M059J (cell line): ENCODE measurements at places on chromosomes 5 and 9.

DNA sequence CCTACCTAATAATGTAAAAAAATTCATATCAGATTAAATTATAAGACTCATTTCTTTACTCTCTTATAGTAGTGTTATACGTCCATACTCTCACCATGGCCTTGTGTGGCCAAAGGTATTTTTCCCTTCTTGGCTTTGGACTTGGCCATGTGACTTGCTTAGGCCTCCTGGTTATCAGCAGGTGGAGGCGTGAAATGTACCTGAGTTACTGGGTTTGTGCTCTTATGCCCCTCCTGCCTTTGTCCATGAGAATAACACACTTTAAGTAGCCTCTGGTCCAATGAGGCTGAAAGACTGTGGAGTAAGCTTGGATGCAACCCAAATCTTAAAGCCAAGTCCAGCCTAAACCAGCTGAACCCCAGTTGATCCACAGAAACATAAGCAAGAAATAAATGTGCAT lies 68.7 kb downstream of the RETREG1 start:
- no peak for DNase-seq

GRCh38 chr5:148455185-148455584 lies 71.4 kb downstream of the FBXO38 start:
- no peak for DNase-seq

DNA sequence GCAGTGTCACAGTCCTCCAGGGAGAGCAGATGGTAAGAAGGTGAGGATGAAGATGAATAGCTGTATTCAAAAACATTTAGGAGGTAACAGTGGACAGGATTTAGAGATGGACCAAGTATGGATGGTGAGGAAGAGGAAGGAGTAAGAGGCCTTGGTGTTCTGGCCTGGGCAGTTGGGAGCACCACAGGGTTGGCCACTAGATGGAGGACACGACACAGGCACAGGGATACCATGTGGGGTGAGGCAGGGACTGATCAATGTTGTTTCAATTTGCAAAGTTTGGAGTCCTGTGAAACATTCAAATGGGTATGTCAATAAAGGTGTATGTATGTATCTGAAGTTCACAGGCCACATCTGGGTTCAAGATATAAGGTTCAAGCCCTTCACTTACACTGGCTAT lies 141.1 kb upstream of the RASEF start:
- DNase-seq, result no peak

- DNase-seq, result no peak
Measured at GRCh38 chr9:137731216-137731946, 112.6 kb downstream of the EHMT1 start.

- peak; percentile 83 for DNase-seq
Measured at GRCh38 chr9:115850548-115851304, 302.9 kb upstream of the PAPPA start.

- peak; percentile 46 for DNase-seq
Measured at GRCh38 chr5:176543428-176544182, 5.5 kb upstream of the CDHR2 start.

DNA sequence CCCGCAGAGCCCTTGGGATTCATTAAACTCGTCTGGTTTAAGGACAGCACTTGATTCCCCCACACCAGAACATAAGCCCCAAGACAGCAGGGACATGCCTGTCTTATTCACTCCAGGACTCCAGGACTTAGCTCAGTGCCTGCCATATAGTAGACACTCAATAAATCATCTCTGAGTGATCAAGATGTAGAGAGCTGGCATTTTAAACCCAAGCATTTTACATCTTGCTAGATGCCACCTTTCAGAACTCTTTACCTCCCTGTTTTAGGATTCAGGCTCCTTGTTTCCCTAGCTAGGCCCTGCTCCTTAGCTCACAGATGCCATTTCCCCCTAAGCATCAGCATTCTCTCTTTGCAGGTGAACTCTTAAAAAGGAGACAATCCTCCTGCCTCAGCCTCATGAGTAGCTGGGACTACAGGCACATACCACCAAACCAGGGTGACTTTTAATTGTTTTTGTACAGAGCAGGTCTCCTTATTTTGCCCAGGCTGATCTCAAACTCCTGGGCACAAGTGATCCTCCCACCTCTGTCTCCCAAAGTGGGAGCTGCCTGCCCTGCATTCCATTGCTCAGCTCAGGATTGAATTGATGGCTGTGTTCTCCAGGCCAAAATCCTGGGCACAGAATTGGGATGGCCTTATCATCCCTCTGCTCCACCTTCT lies 32.0 kb upstream of the CPEB4 start:
- no peak for DNase-seq

- no peak for DNase-seq
Measured at GRCh38 chr9:69204326-69204725, 30.2 kb downstream of the TJP2 start.

- DNase-seq, result no peak
Measured at GRCh38 chr9:7166074-7166473, 408.3 kb downstream of the KDM4C start.

- DNase-seq, result no peak
Measured at GRCh38 chr9:96487949-96488348, 38.0 kb downstream of the HABP4 start.

- DNase-seq, result peak; percentile 76
Measured at GRCh38 chr5:1511651-1512540, 11.9 kb downstream of the LPCAT1 start.

DNA sequence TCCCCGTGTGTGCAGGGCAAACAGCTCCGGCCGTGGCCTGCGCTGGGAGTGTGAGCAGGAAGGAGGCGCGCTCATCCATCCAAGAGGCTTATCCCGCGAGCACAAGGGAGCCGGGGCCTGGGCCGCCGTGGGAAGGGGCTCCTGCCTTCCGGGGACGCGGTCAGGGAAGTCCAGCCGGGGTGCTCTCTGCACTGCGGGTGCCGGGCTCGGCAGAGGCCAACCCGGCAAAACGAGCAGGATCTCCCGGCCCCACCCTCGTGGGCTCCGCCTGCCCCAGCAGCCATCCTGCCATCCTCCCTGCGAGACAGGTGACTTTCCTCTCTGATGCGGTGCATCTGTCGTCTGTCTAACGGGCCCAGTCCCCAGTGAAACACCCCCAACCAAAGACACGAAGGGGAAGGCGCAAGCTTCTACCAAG lies 244.2 kb downstream of the AUH start:
- DNase-seq, result no peak

DNA sequence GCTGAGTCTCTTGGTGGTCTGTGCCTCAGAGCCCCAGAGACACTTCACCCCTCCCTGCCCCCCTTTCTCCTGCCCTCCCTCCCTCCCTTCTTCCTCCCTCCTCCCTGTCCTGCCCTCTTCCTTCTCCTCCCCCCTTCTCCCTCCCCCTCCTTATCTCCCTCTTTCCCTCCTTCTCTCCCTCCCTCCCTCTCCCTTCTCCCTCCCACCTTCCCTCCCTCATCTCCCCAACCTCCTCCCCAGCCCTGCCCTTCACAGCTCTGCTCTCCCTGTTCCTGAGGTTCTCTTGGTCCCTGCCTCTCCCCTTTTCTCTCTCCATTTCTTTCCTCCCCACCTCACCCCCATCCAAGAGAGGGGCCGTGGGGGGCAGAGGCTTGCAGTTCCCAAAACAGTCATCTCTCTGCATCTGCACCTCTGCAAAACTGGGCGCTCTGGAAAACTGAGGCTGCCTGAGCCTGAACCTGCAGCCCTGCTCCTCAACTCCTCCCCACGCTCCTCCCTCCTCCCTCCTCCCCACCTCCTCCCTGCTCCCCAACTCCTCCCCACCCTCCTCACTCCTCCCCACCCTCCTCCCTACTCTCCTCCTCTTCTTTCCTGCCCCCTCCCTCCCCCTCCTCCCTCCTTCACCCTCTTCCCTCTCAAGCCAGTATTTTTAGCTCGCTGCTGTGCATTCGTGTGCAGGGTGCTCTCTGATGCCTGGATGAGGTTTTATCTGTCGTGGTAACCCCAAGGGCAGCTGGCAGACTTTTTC lies 219.1 kb downstream of the C9orf50 start:
- DNase-seq, result no peak

DNA sequence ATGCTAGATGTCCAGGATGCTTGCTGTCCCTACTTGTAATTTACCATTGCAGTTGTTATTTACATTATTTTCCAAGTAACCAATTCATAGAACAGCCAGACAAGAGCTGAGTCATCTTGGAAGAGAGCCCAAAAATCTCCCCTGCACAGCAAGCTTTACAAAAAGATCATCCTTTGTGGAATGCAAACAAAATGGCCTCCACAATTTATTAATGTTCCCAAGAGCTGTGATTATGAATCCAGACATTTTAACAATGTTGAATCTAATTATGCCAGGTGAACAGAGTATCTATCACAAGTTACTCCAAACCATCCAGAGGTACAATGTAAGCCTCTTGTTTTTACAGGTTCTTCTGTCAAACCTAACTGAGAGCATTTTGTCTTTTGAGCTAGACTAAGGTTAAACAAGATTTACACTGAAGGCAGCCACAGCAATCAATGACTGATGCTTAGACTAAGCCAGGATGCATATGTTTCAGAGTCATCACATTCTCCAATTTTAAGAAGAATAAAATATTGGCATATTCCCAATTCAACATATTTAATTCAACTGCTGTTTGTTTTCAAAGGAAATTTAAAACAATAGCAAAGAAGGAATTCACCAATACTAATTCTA lies 95.3 kb upstream of the SLC12A2 start:
- peak; percentile 87 for DNase-seq

DNA sequence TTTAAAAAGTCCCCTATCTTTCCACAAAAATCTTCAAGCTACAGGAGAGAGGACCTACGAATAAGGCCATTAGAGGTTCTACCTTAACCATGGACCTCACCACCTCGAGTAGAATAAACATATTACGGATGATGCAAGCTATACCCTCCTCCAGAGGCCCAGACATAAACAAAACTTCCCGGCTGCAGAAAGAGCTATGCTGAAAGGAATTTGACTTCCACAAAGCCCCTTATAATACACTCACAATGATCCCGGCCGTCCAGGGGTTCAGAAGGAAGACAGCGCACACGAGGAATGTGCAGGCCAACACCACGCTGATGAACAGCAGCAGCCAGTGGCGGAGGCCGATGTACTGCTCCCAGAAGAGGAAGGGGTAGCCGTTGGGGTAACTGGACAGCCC lies 59.0 kb downstream of the PTCH1 start:
- DNase-seq, result no peak
